ENCODE measurements at places on chromosomes 6 and 20.

DNA sequence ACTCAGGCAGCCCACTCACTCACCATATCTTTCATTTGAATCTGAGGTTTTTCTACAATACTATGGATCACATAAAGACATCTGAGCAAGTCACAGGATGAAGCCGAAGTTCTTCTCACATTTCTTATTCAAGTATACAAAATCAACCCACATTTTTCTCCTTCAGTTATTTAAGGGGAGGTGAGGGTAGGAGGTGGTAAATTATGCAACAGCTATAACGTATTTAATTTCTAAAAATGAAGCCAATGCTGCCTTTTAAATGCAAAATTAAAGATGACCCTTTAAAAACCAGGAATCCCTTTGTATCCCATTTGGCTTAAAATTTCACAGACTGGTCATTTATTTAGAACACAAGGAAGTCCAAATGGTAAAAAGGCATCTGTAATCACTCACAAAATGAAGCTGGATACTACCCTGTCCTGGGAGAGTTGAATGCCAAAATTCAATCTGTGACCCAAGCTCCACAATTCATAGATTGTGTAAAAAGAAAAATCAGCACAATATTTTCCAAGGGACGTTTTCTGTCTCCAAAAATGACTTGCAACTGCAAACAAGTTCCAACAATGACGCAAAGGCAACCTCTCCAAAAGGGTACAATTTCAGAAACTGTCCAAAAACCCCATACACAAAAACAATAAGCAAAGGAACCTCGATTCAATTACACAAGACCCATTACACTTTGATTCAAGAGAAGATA is 48.8 kb downstream of the EPB41L2 start:
- no peak for DNase-seq

DNA sequence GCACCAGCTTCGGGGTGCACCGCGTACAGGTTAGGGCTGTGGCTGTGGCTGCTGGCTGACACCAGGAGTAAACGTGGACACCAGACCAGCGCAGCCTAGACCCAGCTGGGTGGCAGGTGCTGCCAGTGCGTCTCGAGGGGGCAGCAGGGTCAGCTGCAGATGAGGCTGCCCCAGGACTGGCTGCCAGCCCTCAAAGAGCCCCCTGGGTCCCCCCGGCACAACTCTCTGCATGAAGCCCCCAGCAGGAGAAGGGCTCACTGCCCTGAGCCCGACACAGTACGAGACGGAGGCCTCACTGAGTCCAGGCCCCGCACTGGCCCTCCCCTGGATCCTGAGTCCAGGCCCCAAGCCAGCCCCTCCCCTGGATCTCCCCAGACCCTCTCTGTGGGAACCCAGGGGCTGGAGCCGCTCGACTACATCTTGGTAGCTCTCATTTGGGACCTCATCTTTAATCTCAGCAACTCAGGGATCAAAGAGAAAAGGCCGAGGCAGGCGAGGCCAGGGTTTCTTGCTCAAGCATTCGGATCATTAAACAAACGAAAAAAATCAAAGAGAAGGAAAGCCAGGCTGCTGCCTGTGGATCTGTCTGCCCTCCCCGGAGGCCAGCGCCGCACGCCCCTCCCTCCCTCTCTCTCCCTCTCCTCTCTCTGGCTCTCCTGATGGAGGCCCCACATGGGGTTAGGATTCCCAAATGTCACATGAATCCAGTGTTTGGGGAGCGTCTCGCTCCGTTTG is 7.0 kb upstream of the NKAIN4 start:
- DNase-seq: no peak

- no peak for DNase-seq
These were observed 20.1 kb upstream of the PLEKHG1 start for GRCh38 chr6:150579611-150580010.

DNA sequence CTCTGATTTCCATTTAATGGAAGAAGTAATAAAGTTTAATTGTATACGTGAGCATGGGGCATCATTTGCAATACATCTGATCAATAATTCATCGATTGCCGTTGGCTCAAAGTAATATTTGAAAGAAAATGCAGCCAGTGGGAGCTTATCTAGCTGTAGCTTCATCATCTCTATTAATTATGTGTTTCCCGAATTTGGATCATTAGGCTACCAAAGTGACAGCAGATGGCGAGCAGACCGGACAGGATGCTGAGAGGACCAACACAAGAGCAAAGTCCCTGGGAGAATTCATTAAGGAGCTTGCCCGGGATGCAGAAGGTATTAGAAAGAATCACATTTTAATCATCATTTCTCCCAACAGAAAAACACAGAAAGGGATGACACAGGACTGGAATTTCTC is 327.1 kb downstream of the ARHGAP18 start:
- DNase-seq: no peak

DNA sequence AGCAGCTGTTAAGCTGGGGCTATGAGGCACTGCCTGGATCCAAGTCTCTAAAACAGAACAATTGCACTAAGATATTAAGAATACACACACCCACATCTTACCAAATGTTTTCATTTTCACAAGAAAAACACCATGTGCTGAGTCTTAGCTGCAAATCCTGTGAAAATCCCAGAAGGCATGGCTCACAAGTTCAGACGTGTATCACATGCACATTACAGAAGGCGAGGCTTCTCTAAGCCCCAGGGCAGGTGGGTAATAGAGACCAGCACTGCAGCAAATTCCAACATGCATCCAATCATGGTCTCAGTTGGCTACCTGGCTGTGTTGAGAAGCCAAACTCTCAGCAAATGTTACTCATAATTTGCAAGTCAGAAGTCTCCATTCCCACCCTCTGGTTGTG is 16.2 kb upstream of the CST3 start:
- no peak for DNase-seq

DNA sequence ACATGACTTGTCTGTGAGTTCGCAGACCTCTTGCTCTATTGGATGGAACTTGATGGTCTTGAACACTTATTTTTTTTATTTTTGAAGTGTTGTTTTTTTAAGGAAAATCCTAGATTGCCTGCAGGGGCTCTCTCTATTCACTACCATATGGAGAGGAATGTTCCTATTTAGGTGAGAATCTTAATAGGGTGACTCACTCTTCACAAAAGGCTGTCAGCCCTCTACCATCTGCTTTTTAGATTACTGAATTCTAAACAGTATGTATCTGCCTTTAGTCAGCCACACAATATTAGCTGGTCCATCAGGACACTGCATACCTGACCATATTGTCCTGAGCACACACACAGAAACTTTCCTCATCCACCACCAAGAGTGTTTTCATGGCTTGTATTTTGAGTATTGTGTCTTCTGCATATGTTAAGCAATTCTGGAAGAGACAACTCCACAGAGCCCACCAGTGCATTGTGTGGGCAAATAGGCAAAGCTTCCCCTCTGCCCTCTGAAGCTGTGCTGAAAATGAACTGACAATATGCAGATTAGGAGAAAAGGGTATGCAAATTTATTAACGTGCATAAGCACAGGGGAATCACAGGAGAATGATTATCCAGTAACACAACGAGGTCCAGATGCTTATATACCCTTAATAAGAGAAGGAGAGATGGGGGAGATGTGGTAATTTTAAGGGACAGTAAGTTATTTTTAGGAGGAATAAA is 6.6 kb upstream of the BTBD9 start:
- peak; percentile 2 for DNase-seq

DNA sequence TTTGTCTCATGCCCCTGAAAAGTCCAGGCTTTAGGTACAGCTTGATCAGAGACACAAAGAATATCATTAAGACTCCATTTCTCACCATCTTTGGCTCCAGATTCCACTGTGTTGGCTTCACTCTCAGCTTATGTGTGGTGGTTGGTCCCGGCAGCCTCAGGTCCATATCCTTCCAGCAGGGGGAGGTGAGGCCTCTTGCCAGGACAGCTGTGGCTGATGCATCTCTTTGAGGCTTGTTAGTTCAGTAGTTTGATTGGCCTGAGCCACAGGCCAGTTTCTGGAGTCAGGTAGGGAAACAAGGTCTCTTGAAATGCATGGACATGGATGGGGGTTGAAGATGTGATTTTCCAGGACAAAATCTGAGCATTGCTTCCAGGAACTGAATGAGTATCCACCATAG is 62.4 kb downstream of the JAG1 start:
- DNase-seq: no peak

GRCh38 chr6:144662812-144663365 is 377.8 kb downstream of the UTRN start:
- DNase-seq: no peak

DNA sequence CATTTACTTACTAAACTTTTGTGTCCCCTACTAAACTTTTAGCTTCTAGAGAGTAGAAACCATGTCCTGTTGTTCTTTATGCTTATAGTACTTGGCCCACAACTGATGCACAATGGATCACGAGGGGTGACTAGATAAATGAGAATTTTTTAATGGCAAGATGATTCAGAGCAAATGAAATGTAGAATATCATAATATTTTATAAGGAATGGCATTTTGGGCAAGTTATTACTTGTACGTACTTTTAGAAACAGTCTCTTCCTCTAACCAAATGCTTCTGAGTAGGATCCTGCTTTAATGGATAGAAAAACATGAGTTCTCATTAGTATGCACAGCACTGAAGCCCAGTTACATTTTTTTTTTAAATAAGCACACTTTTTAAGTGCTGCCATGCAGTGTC is 336.3 kb downstream of the NRN1 start:
- DNase-seq: no peak

GRCh38 chr6:85460921-85461797 is 11.3 kb downstream of the NT5E start:
- DNase-seq: no peak

DNA sequence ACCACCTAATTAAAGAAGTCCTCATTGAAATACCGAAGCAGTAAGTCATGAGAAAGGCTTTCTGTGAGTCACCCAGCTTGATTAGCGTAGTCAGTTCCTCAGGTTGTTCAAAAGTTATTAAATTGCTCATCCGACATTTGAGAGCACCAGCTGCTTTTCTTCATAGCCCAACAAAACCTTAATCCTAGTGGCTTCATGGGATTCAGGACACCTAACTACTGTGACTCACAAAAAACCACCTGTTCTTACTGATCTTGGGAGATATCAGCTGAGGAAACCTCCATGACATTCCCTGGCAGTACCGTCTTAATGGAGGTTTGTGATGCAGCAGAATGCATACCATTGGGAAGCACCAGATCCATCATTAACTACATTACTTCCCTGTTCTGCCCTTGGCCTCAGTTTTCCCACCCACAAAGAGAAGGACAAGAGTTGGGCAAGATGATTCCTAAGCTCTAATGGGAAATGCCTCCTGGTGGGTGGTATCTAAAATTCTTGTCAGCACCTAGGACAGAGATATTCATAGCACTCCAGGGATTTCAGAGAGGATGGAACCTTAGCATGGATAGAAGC is 103.8 kb downstream of the KHDC1L start:
- no peak for DNase-seq

GRCh38 chr6:136016228-136017225 is 165.0 kb downstream of the PDE7B start:
- no peak for DNase-seq

DNA sequence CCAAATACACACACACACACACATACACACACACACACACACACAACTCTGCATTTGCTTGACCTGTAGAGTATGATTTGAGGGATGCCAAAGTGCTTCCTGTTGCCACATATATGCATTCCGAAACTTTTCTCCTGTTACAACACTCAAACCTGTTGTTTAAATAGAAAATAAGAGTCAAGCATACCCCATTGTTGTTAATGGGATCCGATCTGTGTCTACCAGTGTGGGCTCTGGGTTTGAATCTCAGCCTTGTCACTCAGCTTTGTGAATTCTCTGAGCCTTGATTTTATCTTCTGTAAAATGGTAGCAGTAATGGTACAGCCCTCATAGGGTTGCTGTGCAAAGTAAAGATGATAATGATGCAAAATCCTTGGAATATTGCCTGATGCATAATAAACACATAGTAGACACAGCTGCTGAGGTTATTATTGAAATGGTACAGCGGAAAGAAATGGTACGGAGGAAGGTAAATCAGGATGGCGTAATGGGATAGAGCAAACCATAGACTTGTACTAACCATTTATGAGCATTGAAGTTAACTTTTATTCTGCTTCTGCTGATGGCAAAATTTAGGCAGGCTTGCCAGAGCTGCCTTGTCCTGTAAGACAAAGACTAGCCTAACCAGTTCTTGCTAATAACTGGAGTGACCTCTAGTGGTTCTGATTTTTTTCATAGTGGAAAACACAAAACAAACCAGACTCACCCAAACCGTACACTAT is 113.5 kb upstream of the PHACTR1 start:
- no peak for DNase-seq
